Parietal lobe (tissue), 2 donors: ENCODE measurements at places on chromosomes 11 and 22. TPM values are rescaled to one million over a fixed set of nuclear protein-coding genes. Genes with fewer than 3 reads are reported as not detected.

Gene APOA1
- 0.63 TPM for total RNA-seq

Gene HEPN1
- total RNA-seq, result not detected

Gene SHANK3
- total RNA-seq, result 9.7 TPM

Gene ESAM
- 4.4 TPM for total RNA-seq

Gene APOC3
- total RNA-seq, result not detected

Gene APOL4
- total RNA-seq, result 18.8 TPM

Gene TRIM22
- 20.7 TPM for total RNA-seq

Gene RIMBP3C
- total RNA-seq, result 1.3 TPM

Gene RIMBP3B
- total RNA-seq, result 0.63 TPM

Gene ZNF280A
- not detected for total RNA-seq

Gene BTBD18
- total RNA-seq, result not detected

Gene CCDC116
- 0.31 TPM for total RNA-seq

Gene CBY1
- total RNA-seq, result 17.2 TPM

Gene LRRC55
- 35.4 TPM for total RNA-seq

Gene LRRC56
- total RNA-seq, result 1.9 TPM

Gene MRGPRX3
- not detected for total RNA-seq

Gene KCNJ1
- total RNA-seq, result not detected

Gene KIAA1671
- 9.1 TPM for total RNA-seq

Gene SLCO2B1
- total RNA-seq, result 16.9 TPM

Gene C11orf65
- 1.6 TPM for total RNA-seq

Gene NRGN
- total RNA-seq, result 1.9 TPM

Gene MOGAT2
- not detected for total RNA-seq

Gene C22orf42
- total RNA-seq, result not detected

Gene CHRNA10
- total RNA-seq, result 2.8 TPM

Gene C1QTNF5
- 1.6 TPM for total RNA-seq
